ENCODE measurements at places on chromosomes 12 and 14.

- no peak for DNase-seq
Observed at GRCh38 chr12:124393831-124394230, 98.9 kb downstream of the RFLNA start.

DNA sequence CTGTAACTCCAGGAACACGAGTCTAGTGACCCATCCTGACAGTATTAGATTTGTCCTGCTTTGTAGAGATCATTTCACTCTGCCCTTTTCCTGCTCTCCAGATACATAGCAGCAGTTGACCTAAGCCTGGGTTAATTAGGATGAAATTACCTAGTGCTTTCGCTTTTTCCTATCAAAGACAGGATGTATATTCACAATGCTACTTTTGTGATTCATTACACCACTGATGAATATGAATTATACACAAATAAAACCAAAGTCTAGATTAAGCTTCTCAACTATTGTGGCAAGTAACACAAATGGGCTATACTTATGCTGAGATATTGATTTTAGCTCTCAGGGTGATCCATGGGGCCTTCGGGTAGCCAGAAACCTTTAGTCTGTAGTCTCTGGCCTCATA is 17.9 kb downstream of the CERS5 start:
- no peak for DNase-seq

GRCh38 chr12:113228394-113229028 is 7.2 kb downstream of the TPCN1 start:
- no peak for DNase-seq

DNA sequence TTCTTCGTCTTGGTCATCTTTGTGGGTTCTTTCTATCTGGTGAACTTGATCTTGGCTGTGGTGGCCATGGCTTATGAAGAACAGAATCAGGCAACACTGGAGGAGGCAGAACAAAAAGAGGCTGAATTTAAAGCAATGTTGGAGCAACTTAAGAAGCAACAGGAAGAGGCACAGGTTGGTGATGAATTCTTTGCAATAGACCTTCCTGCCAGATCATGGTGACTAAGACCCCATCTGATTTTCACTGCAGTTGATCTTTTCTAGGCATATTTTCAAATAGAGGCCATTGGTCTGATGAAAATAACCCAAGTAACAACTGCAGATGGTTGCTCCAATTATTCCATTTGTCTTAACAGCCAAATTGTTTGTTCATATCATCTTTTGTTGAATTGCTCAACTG is 114.4 kb downstream of the SCN8A start:
- DNase-seq: no peak

DNA sequence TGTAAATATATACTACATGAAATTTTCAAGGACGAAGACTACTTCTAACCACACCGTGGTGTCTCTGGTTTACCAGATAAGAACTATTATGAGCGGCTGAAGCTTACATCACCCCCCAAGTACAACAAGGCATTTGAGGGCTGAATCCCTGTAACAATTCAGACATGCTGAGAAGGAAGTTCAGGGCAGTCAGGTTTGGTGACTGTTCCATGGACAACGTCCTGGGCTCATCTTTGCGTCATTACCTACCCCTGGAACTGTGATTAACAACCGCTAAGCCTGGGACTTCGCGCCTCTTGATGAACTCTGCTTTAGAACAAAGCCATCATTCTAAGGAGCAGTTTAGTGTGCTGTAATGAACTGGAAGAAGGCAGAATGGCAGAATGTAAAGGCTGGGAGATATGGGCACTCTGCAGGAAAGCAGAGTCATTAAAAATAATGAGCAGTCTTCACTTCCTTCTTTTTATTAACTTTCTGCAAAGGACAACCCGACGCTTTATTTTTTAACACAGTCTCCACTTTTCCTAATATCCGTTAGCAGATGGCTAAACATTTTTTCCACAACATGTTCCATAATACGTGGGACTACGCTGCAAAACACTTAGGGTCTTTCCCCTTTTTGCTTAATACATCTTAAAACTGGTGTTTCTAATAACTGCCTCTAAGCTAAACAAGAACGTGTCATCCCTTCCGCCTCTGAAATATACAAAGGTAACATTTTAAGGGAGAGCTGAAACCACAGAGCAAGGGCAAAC is 263.2 kb downstream of the ADAMTS20 start:
- peak; percentile 78 for DNase-seq

GRCh38 chr14:21529515-21529914 is 3.4 kb upstream of the SALL2 start:
- no peak for DNase-seq

DNA sequence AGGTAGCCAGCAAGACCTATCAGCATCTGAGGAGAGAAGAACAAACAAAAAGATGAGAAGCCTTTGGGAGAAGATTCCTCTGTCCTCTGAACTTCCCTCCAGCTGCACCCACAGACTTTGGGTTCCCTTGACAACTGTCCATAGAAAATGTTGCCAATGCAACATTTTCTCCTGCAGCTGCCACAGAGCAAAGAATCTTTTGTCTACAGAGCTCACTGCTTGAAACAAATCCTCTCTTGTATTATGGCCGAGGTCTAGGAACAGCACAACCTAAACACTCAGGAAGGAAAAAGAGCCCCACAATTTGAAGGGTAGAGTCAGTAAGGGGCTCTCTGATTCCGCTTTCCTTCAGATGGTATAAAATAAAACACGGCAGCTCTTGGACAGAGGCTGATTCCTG is 14.3 kb downstream of the POMT2 start:
- DNase-seq: no peak

GRCh38 chr14:85175556-85175955 is 354.4 kb upstream of the FLRT2 start:
- peak; percentile 85 for DNase-seq

DNA sequence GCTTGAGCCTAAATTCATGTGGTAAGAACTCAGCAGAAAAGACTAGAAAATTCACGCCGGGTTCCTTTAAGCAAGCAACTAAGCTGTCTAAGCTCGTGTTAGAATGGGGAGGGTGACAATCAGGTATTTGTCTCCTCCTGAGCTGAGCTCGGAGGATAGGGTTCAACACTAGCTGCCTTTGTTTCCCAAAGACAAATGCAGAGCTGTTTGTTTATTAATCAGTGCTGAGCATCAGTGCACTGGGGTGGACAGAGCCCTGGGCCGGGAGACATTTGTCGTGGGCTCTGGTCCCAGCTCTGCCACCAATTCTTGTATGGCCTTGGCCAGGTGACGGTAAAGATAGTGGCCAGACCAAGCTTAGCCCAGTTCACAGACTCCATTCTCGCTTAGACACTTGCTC is 43.7 kb downstream of the DEGS2 start:
- DNase-seq: no peak

DNA sequence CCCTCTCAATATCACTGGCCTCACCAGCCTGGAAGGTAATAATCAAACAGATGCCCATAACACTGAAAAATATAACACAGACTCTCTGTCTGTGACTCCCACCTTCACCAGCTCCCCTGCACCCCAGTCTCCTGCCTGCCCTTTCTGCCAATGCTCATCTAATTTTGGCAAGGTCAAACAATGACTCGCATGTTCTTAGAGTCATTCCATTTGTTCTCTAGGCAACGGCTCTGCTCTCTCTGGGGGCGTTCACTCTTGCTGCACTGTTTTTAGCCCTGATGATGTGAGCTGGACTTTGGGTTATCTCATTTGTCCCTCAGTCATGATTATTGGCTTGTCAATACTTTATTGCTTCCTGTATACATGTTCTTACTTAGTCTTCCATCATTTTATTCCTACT is 691.8 kb downstream of the FLRT2 start:
- DNase-seq: no peak

GRCh38 chr12:120662879-120663278 is 22.5 kb downstream of the CABP1 start:
- no peak for DNase-seq

GRCh38 chr14:93712838-93713724 is 75.2 kb downstream of the PRIMA1 start:
- no peak for DNase-seq

GRCh38 chr12:103930787-103931735 is 851 bp downstream of the HSP90B1 start:
- peak; percentile 27 for DNase-seq

DNA sequence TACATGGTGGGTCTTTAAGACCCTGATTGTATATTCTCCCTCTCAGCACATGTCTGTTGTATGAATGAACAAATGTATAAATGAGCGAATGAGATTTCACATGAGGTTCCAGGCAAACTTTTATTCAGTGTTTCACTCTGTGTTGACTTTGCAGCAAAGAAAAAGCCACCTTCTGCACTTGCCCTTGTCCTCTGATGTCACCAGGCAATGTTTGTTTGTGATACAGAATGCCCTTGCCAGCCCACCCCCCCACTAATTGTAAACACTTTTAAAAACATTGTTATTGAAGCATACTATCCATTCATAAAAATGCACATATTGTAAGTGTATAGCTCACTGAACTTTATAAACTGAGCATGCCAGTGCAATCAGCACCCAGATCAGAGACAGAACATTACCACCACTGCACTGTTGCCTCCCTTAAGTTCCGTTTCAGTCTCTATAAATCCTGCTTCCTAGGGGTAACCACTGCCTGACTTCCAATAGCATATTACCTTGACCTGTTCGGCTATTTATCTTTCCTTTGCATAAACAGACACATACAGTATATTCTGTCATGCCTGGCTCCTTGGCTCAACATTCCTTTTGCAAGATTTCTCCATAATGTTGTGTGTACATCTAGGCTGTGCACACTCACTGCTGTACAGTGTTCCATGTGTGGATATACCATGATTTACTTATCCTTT is 11.3 kb upstream of the LTA4H start:
- DNase-seq: peak; percentile 38

Measured in amniotic epithelial cell (primary cell).